Sigmoid colon (tissue), 7 donors: ENCODE measurements at places on chromosomes 4 and X. TPM values are rescaled to one million over a fixed set of nuclear protein-coding genes. Genes with fewer than 3 reads are reported as not detected.

The HMX1 gene
- total RNA-seq: not detected

The FAAH2 gene
- not detected for total RNA-seq

The NBDY gene
- total RNA-seq: 8.1 TPM

The PAK3 gene
- 1.4 TPM for total RNA-seq

The NXT2 gene
- total RNA-seq: 3.6 TPM

The NDST4 gene
- 1.1 TPM for total RNA-seq

The PASD1 gene
- not detected for total RNA-seq

The SOWAHD gene
- total RNA-seq: not detected

The SSX1 gene
- not detected for total RNA-seq
